Gastroesophageal sphincter (tissue), 4 donors: ENCODE measurements at places on chromosomes 11 and 22. TPM values are rescaled to one million over a fixed set of nuclear protein-coding genes. Genes with fewer than 3 reads are reported as not detected.

The CREB3L1 gene
- total RNA-seq, result 1.4 TPM

The GAL3ST3 gene
- 1.2 TPM for total RNA-seq

The RIMBP3C gene
- 0.15 TPM for total RNA-seq

The TMEM121B gene
- total RNA-seq, result 0.30 TPM

DNA sequence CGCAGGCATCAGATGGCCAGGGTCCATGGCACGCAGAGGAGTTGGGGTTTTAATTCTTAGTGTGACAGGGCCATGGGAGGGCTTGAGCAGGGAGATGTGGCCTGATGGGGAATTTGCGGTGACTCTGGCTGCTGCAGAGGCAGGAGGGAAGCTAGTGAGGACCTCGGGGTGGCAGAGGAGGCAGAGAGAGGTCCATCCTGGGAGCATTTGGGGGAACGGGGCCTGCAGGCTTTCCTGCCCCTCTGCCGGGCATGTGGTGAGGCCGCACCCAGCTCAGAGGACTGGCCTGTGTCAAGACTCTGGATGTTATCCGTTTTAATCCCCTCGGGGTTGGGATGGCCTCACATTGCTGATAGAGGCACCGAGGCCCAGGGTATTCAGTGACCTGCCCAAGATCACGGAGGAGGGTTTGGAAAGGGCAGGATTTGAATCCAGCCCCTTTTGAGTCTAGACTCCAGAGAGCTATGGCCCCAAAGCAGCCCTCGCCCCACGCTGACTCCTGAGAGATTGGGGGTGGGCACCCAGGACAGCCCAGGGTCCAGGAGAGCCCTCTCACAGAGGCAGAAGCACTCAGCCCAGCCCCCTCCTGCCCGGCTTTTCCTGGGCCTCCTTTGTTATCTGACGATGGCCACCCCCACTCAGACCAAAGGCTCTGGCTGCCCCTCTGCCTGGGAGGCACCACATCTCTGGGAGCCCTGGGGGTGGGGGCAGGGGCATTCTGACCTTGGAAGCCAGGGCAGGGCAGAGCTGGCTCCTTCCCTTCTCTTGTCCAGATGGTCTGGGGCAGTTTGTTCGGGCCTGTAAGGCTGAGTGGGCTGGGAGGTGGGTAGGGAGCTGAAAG, 13.9 kb downstream of the MGAT3 start:
- no peak for ATAC-seq

DNA sequence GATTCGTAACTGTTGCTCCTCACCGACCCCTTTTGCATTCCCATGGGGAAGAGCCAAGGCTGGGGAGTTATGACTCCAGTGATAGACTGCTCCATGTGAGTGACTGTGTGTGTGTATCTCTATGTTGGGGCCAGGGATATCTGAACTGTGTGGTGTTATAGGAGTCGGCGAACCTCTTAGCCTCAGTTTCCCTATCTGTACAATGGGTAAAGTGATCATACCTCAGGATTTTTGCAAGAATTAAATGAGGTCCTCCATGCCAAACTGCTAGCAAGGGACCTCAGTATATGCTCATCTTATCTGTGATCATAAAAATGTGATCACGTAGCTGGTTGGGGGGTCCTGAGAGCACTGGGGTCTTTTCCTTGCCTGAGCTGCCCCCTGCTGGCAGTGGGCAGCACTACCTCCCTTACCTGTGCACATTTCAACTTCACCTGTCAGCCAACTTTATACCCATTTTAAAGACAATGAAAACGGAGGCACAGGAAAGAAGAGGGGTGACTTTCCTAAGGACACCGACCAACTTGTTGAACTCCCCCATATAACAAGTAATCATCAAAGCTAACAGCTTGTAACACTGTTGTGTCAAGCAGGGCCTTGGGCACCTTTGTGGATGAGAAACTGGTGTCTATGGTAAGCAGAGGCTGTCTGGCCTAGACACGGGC, 1.4 kb upstream of the DPP3 start:
- no peak for ATAC-seq

DNA sequence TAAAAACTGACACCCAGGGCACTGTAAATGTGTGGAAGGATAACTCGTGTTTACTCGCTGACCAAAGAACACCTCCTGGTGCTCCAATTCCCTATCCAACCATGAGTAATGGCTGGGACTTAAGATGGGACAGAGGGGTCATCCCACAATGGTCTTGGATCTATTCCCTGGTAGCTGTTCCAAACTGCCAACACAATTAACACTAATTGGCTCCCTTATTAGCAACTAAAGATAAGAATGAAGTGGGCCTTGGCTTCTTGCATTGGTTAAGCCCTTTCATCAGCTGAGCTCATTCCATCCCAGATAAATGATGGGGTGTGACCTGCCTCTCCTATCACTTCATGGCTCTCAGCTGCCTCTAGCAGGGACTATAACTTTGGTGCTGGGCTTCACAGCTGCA, 1.5 kb upstream of the SIK3 start:
- ATAC-seq, result no peak

DNA sequence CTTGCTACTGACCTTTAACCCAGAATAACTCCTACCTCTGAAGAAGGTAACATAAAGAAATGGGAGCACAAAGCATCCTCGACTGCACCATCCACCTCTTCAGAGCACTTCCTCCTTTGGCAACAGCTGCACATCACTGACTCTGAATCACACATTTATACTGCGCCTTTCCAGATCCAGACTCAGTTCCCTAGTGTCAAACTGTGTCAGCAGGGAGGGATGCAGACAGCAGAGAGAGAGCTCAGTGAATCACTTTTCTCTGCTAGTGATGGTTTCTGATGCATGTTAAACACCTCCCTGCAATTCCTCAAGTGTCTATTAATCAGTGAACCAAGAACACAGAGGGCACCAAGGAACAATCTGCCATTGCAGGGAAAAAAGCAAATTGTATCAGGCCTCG, 118.9 kb downstream of the PLEKHA7 start:
- ATAC-seq, result no peak

- ATAC-seq, result no peak
Measured at GRCh38 chr11:46038529-46038928, 82.7 kb downstream of the PHF21A start.
